ENCODE measurements at places on chromosomes 2 and 18.

GRCh38 chr2:19195661-19196060, 162.8 kb downstream of the OSR1 start:
- DNase-seq = no peak

DNA sequence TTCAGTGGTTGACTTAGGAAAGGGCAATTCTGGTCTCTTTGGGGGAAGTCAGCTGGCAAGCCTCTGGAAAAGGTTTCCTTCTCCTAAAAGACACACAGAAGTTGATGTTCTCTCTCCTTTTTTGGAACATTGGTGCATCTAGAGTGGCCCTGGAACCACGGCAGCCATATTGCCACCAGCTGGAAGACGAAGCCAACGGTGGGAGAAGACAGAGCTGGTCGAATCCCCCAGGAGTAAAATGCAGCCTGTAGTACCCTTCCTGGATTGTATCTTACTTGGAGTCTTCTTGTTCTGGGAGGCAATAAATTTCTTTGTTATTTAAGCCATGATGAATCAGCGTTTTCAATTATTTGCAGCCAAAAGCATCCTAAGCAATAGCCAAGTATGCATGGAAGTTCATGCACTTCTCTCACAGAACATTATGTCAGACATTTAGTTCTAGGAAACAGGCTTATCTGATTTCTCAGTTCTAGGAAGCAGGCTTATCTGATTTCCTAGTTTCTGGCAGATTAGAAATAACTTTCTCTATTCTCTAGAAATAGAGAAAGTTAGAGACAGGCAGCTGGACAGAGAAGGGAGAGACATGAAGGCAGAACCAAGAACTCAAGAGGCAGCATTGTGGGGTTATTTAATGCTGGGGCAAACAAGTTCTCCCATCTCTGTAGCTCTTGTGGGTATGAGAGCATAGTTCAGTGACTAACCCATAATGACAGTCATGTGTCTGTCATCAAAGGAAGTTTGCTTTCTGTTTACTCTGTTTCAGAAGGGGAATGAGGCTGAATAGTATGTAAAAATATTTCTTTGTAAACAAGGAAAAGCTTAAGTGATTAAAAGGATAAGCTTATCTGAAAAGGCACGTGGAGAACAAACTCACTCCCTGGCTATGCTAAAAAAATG, 40.5 kb upstream of the NABP1 start:
- no peak for DNase-seq

- no peak for DNase-seq
Observed at GRCh38 chr2:212142631-212143030, 396.0 kb downstream of the ERBB4 start.

DNA sequence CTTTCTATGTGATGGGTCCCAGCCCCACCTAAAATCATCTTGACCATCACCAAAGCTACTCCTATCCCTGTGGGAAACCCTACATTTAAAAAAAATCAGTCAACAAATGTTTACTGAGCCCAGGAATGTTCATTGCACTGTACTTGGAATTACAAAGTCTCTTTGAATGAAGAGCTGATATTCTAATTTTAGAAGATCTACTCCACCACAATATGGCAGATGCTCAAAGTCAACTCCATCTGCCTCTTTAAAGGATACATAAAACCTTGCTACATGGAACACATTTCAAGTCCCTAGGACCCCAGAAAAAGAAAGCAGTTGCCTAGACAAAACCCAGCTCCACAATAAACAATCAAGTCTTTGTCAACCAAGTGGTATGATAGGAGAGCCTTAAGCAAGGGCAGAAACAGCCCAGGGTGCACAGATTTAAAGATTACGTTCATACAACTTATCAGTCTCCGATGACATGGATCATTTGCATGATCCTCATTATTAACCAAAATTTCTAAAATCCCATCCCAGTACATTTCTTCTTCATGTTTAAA, 234.3 kb upstream of the ACVR2A start:
- no peak for DNase-seq

DNA sequence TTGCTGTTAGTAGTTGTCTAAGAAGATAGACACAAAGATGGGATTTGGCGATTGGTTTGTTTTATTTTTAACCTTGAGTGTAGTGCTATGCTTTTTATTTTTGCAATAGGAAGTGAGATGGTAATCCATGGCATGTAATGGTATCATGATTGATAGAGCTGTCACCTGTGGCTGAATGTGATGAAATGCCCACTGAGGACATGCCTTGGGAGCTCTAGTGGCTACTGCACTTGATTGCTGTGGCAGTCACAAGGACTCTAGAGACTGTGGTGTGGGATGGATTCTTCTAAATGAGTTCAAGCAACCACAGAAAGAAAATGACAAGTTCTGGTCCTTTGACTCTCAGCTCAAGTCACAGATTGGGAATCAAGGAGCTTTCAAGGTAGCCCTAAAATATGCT, 139.4 kb downstream of the CYRIA start:
- no peak for DNase-seq

DNA sequence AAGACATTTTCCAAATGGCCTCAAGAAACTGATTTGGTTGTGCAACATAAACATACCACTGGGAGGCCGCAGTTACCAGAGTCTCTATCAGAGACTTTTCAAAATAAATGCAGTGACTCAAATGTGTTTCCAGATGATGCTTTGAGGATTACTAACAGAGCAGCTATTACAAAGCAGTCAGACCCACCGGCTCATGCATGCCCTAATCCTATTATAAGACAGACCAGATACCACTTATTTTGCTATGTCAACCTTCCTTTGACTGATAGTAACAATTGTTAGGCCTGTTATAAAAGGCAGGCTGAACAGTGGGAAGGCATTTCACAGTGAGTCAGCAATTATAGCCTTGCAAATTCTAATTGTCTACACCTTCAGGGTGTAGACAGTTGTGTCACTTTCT, 217.7 kb downstream of the LRRTM1 start:
- DNase-seq = no peak

DNA sequence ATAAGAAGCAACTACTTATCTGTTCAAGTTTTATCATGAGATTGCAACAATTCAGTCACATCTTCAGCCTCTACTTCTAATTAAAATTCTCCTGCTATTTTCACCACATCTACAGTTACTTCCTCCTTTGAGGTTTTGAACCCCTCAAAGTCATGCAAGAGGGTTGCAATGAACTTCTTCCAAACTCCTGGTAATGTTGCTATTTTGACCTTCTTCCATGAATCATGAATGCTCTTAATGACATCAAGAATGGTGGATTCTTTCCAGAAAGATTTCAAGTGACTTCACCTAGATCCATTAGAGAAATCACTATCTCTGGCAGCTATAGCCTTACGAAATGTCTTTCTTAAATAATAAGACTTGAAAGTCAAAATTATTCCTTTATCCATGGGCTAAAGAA, 1052.8 kb upstream of the NRXN1 start:
- DNase-seq = no peak

- DNase-seq = no peak
Observed at GRCh38 chr2:67544286-67544685, 147.2 kb downstream of the ETAA1 start.

GRCh38 chr2:179019260-179019659, 30.7 kb downstream of the CCDC141 start:
- no peak for DNase-seq

DNA sequence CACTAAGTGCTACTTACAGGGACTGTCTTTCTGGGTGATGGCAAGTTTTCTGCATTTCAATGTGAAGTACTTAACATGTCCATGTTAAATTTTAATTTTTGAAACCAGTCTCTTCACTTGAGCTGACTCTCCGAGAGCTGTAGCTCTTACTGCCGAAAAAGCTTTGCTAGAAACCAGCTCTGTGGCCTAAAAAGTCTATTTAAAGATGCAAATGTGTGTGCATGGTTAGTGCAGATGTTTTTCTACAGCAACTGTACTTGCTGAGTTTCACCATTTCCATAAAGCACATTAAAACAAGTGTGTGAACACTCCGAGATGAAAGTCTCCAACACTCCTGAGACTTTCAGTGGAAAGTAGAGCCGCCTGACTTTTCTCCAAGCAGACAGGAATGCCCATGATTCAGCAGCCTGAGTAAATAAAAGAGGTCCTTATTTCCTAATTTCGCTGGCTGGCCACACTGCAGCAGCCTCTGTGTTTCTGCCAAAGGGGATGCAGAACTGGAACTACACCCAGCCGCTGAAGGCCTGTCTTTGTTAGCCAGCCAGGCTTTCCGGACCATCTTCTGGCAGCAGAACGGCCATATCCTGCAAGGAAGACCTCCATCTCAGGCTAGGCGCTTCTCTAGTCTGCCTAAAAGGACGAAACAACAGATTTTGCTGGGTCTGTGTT, 121.2 kb downstream of the ZNF521 start:
- no peak for DNase-seq

- DNase-seq = no peak
Observed at GRCh38 chr2:40360652-40361051, 91.2 kb downstream of the SLC8A1 start.

GRCh38 chr18:2588666-2589344, 17.4 kb downstream of the NDC80 start:
- DNase-seq = no peak

- no peak for DNase-seq
Observed at GRCh38 chr2:34670482-34670881, 1071.4 kb upstream of the FAM98A start.

GRCh38 chr2:210971431-210971830, 415.0 kb downstream of the CPS1 start:
- DNase-seq = no peak

GRCh38 chr2:157727693-157728092, 99.0 kb upstream of the ACVR1C start:
- DNase-seq = peak; percentile 16

DNA sequence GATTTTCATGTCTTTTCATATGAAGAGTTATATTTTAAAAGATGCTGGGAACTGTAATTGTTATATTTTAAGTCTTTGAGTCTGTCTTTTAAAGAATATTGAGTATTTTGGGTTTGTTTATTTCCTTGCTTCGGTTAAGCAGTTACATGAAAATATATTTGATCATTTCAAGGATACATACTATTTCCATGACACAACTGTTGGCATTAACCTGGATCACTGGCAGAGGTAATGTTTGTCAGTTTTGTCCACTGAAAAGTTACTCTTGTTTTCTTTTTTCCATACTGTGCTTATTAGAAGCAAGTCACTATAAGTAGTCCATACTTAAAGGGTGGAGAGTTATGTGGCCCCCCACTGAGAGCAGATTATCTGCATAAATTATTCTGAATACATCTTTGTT, 1142.0 kb upstream of the TMEFF2 start:
- DNase-seq = no peak

DNA sequence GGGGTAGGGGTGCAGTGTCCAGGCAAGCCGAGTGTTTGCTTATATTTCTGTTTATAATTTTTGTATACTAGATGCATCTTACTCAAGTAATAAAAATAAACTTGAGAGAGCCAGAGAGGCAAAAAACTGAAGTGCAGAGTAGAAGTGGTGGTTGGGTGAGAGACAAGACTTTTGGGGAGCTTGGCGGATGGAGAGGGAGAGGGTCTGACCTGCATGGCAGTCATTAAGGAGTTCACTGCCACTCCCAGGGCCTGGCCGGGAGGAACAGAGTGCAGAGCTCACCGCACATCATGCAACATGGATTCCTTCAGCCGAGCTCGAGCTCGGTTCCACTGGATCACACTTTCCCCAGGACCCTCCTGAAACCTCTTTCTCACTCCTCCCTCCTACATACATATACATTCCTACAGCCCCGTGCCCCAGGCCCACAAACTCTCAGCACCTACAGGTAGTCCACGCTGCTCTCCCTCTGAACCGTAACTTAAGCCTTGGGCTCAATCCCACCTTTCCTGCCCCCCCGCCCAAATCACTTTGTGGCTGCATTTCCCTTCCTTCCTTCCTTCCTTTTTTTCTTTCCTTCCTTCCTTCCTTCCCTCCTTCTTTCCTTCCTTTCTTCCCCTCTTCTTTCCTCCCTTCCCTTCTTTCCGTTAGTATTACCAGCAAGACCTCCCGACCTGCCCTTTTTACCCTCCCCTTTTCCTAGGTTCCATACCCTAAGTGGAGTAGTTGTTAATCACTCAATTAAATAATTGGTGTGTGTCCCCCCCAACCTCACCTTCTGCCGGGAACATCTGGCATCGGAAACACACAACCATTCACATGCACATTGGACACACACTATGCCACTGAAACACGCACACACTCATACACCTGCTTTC, 37.1 kb upstream of the ATP6V1B1 start:
- DNase-seq = no peak

DNA sequence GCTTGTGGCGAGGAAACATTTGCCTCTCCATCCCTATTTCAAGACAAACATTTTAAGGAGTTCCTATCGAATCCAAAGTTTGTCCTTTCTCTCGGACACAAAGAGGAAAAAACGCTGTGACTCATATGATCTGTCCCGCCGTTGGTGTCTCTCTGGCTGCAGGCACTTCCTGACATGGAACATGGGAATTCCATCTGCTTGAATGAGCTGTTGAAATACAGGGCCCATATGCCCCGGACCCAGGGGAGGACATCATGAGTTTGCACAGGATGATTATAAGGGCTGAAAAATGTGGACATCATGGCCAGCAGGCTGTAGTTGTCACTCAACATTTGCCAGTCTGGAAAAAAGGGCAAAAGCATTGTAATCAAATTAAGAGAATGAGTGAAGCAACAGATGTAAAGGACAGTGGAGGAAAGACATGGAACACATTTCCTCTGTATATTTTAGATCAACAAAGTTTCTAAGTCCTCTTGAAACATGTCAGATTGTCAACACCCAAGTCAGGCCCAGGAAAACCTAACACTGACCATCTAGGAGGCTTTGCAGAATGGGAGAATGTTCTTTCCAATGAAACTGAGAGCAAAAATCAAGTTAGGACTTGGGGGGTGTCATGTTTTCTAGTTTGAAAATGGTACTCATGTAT, 103.2 kb upstream of the SMIM21 start:
- DNase-seq = no peak

- DNase-seq = no peak
Observed at GRCh38 chr2:119692310-119692709, 13.3 kb downstream of the TMEM177 start.

GRCh38 chr2:127463155-127463991, 45.1 kb downstream of the PROC start:
- no peak for DNase-seq

- no peak for DNase-seq
Observed at GRCh38 chr18:48595703-48596218, 56.9 kb downstream of the CTIF start.

GRCh38 chr2:216416571-216417307, 4.5 kb downstream of the SMARCAL1 start:
- DNase-seq = no peak

Measured in NCI-H226 (cell line).